ENCODE measurements at places on chromosomes 12 and 14.

- no peak for DNase-seq
Observed at GRCh38 chr12:128763395-128763794, 60.4 kb downstream of the SLC15A4 start.

GRCh38 chr14:68331991-68332390 lies 460.9 kb downstream of the ZFP36L1 start:
- DNase-seq: no peak

- DNase-seq: no peak
Observed at GRCh38 chr12:51527966-51528365, 63.1 kb upstream of the SCN8A start.

DNA sequence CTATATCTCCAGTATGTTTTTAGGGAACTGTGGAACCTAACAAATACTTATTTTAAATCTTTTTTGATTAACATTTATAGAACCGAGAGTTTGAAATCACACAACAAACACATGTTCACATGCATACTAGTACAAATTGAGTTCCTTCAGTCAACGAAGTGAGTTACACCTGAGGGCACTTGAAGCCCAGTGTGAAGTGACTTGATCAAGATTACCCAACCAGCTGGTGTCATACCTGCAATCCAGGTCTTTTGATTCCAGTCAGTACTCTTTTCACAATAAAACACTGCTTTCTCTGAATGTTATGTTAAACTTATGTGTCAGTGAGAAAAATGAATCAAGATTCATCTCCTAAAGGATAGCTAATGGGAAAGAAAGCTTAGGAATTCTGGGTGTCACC lies 35.2 kb downstream of the VRK1 start:
- DNase-seq: no peak

DNA sequence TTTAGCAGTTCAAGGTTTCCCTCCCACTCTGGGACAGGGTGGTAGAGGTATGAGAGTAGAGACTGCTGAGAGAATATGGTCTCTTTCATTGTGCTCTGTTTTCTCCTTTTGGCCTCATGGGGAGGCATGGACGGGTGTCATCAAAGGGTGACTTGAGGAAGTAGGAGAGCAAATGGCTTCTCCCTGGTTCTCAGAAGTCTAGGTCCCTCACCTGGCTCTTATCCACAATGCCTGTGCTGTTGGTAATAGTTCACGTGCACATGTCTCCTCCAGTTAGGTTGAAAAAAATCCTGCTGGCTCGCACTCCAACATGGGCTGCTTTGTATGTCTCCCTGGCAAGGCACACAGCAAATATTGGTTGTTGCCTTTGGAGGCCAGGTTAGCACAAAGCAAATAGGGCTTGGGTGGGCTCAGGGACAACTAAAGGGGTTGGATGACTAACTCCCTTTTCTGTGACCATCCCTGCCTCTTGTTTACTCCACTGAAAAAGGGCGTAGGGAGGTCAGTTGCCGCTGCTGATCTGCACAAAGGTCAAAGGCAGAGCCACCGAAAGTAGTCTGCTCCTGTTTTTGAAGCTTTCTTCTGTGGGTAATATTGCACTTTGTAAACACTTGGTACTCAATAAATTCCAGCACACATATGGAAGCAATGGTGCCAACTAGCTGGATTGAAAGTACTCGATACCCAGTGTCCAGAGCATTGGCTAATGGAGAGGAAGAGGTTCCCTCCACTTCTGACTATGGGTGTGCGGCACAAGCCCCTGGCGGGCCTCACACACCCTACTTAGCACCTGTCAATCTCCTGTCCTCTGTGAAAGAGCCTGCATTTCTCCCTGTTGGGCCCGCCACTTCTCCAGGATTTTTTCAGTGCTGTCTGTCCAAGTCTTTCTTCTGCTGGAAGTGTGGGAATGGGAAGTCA lies 121.8 kb downstream of the SLC38A6 start:
- DNase-seq: no peak

DNA sequence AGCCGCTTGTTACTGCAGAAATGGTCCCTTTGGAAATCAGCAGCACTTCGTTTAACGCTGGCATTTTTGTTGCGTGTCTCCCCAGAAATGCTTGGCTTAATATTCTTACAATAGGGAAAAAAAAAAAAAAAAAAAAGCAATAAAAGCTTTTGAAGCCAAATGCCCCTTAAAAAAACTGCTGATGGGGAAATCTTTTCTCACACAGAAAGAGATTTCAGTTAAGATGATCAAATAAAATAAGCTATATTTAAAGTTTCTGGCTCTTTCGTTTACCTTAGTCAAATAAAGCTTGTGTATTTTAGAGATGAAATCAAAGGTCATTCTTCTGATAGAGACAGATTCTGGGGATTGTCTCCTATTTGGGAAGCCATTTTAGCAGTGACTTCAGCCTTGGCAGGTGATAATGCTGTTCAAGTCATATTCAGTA lies 52.4 kb upstream of the FRS2 start:
- no peak for DNase-seq

Measured in effector memory CD4-positive, alpha-beta T cell (primary cell).